NCI-H187 (cell line): ENCODE measurements at places on chromosomes 2 and 18.

- DNase-seq = no peak
Observed at GRCh38 chr2:191045141-191045540, 31.2 kb upstream of the STAT1 start.

DNA sequence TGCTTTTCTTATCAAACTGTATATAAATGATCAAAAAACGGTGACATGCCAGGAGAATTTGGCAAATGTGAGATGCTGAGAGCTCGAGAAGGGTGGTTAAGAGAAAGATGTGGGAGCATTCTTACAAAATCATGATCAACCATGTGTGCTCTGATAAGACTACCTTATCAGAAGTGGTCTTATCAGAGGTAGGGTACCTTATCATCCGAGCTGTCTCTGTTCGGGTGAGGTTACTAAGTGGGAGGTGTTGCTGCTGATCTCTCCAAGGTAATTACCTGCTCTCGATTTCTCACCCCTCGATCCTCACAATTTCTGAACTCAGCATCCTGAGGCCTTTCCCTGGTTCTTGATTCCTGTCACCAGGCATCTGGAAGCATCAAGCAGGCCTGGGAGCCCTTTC is 813.0 kb upstream of the ID2 start:
- no peak for DNase-seq

DNA sequence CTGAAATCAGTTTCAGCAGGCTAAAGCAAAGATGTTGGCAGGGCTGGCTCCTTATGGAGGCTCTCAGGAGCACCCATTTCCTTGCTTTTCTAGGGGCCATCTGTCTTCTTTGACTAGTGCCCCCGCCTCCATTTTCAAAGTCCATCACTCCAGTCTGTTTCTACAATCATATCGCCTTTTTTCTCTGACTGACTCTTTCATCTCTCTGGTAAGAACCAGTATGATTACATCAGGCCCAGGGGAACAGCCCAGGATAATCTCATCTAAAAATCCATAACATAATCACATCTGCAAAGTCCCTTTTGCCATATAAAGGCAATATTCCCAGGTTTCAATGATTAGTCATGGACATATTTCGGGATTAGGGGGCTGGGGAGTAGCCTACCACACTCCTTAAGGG is 57.0 kb downstream of the CUL3 start:
- DNase-seq = no peak

- no peak for DNase-seq
Observed at GRCh38 chr2:177474998-177475397, 82.4 kb downstream of the AGPS start.

- DNase-seq = no peak
Observed at GRCh38 chr2:179764710-179765109, 96.7 kb downstream of the ZNF385B start.

DNA sequence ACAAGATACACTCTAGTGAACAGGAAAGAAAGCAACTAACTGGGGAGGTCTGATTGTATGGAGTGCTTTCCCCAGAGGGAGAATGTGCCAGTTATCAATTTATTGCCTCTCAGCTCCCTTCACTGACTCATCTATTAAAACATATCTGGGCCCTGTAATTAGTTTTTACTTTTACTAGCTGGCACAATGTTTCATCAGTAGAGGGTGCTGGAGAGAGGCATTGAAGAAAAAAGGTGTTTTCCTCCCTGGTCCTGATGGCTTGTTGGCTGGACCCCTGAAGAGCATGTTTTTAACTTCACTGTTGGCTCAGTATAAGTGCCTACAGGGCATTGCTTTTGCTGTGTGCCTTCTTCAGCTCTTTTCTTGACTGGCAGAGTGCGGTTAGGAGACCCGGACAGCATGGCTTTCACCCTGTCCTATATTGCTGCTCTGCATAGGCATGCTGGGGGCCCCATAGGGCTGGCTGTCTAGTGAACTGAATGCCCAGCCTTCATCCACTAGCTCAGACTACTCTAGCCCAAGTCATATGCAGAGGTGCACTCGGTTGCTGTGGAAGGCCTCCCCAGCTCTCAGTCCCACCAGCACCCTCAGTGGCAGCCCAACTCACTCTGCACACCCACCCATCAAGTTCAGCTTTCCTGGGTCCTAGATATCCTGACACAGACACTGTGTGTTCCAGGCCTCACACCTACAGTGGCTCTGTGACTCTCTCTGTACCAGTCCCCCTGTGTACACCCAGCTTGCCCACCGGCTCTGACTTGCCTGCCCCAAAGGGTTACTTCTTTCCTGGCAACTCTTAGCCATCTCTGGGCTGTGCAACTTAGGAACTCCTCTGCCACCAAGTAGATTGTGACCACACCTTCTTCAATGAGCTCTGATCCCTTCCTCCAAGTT is 62.3 kb upstream of the ACYP2 start:
- no peak for DNase-seq

DNA sequence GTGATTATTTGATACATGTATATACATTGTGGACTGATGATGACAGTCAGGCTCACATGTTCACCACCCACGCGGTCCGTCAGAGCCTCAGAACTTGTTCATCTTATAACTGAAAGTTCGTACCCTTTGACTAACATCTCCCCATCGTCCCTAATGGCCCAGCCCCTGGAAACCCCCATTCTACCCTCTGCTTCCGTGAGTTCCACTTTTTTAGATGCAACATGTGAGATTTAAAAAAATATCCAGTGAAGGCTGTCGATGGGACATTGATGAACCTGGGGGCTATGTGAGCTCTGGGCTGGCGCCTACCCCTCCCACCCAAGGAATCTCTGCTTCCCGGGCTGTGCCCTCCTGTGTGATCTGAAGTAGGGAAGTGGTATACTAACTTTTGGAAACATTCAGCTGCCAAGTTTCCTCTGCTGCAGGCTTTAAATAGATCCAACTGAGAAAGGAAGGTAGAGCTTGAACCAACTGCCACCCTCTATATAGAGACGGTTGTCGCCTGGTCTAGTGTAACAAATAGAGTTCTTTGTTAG is 163.8 kb downstream of the FAM210A start:
- no peak for DNase-seq

DNA sequence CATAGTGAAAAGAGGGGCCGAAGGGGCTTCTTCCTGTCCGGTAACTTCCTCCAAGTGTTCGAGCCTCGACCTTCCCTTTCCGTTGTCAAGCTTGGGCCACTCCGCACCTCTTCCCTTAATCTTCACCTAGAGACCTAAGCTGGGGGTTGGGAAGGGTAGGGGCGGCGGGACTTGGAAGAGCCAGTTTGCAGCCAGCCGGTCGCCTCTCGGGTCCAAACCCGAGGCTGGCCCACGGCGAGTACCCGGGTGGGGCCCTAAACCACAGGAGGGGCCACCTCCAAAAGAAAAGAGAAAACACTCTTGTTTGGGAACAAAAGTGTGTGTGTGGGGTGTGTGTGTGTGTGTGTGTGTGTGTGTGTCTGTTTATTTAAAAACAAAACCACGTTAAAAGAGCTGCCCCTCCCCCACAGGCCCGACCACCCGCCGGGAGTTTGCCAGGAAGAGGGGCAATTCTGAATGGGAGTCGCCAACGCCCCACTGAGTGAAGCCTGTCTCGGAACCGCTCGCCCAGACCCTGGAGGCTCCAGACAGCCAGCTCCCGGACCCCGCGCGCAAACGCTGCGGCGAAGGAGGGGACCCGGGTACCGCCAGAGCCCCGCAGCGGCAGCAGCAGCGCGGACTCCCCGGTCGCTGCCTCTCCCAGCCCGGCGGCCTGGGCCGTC is 488 bp upstream of the RHOB start:
- no peak for DNase-seq

DNA sequence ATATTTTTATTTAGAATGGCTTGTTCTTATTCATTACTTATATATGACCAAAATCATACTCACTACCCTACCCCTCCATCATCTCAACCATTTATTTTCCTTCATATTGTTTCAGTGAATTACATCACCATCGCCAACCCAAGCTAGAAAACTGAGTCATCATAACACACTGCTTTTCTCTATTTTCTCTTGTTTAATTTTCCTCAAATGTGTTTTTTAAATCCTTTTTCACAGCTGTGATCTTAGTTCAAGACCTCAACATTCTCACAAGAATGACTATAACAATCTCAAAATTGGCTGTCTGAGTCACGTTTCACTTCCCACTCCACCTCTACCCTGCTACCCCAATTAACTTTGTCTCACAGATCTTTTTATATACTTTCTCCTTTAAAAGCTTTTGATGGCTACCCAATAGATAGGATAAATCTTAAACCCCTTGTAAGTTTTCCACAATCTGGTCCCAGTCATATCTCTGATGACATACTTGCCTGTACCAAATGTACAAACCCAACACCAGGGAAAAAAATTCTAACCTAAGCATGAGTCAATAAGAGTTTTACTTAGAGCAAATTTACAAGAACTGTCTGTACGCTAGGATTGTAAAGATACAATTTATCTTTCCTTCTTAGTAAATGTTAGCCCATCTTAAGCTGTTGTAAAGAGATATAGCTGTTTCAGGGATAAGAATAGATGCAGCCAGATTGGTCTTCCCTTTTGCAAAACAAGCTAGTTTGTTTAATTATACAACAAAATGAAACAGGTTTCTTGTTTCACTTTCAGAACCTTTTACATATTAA is 635.1 kb upstream of the SLC39A10 start:
- DNase-seq = no peak

DNA sequence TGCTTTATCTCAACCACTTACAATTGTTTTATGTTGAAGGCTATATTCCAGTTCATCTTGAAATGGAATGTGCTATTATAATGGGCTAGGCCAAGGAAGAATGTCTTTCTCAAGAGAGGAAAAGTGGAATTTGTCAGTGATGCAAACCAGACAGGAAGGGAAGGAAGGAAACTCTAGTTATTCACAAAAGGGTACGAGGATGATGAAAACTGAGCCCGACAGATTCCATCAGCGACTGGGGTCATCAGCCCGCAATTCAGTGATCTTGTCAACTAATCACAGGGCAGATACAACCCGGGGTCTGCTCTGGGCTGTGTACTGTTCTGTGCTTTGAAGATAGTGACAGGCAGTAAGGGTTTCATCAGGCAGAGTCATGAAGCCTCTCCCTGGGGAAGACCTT is 23.4 kb upstream of the LYPD6 start:
- no peak for DNase-seq

GRCh38 chr2:20507166-20507692 is 60.4 kb downstream of the RHOB start:
- DNase-seq = no peak

DNA sequence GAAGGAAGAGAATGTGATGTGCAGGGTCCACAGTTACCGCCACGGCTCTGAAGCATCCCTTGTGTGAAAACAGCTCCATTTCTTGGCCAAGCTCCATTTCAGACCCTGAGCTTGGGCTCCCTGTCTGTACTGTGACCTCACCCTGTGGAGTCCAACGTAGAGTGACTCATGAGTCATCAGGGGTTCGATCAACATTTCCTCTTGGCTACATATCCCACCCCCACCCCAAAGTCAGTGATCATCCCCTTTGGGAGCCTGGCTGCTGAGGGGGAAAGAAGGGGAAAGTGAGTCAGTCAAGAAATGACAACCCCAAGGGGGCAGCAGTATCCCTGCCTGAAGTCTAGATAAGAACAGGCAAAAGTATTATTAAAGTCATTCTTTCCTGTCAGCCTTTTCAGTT is 62.2 kb downstream of the PAPOLG start:
- no peak for DNase-seq

GRCh38 chr2:107742460-107743027 is 84.1 kb upstream of the RGPD4 start:
- no peak for DNase-seq

DNA sequence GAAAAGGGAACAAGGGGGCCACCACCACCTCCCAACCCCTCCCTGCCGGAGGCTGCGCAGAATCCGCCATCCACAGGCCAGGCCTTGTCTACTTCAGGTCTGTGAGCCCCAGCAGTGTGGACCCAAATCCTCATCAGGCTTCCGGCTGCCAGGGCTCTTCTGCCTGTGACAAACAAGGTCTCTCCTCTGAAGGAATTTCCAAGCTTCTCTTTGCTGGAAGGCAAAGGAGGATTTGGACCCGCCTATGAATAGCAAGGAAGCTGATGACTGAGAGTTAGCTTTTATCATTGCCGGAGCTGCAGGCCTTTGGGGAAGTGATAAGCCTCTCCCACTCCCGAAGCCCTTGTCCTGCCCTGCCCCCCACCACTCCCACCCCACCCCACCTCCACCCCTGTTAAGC is 93.7 kb upstream of the SH3BP4 start:
- no peak for DNase-seq

DNA sequence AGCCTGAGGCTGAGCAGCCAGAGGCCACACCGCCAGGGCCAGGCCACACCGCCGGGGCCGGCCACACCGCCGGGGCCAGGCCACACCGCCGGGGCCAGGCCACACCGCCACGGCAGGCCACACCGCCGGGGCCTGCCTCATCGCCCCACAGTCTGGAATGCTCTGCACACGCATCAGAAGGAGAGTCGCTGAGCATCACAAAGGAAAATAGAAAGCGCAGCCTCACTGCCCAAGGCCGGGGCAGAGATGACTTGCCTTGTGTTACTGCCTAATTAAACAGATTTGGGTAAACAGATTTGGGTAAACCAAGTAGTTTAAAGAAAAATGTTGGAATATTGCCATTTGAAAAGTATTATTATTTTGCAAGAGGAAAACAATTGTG is 10.4 kb upstream of the NFATC1 start:
- DNase-seq = no peak

DNA sequence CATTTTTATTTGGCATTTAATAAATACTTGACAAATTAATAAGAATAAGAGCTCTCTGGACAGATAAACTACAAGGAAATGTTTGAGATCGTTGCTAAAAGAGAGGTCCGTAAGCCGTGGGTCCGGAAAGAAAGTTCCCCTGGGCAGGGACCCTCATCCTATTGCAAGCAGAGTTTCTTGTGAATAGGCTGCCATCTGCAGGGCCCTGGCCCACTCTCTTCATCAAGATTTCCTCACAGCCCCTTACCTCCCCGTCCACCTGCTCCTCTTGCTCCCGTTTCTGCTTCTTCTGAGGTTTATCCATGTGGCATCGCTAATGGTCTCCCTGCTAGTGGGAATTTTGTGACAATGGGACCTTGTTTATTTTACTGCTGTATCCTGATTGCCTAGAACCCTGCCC is 30.1 kb upstream of the MC5R start:
- DNase-seq = no peak

- no peak for DNase-seq
Observed at GRCh38 chr2:79835911-79836310, 323.1 kb downstream of the CTNNA2 start.

DNA sequence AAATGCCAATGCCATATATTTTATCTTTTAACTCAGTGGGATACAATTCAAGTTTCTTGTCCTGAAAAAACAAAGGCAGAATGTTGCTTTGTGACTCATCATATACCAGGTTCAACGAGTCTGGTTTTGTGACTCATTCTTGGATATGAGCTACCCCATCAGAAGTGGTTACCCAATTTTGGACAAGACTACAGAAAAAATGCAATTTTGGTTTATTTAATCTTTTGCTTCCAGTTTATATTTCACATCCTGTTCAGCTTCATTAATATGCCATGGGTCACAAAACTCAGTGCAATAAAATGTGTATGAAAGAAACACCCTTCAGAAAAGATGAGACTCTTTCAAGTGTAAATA is 25.0 kb downstream of the FN1 start:
- no peak for DNase-seq
